Glomerular endothelial cell (primary cell): ENCODE measurements at places on chromosomes 16 and 17.
A peak's percentile ranks its signal among the peaks of the same experiment; 100 is the strongest.

DNA sequence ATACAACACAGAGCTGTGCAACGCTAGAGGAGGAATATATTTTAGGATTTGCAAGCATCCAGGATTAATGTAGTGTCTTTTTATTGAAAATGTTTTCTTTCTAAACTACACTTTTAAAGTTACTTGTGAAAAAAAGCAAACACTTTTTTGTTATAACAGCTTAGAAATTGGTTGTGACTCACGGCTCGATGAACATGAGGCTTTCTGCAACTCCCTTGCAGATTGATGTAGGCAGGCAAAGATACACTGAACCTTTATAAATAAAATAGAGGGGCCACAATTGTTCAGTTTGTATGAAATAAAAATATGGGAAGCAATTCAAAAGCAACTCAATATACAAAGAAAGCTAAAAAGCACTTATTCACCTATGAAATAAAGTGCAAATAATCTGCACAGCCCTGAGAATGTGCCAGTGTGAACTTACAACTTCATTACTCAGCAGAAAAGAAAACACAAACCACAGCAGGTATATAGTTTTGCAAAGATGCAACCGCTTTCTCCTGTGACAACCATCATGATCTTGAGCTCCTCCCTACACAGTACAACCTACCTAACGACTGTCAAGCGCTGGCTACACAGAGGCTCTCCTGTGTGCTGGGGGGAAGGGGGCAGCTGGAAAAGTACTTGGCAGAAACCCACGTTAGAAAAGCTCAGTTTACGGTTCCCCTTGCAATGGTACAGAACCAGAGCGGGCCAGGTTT is 948 bp downstream of the LUC7L start:
- DNase-seq, result no peak

DNA sequence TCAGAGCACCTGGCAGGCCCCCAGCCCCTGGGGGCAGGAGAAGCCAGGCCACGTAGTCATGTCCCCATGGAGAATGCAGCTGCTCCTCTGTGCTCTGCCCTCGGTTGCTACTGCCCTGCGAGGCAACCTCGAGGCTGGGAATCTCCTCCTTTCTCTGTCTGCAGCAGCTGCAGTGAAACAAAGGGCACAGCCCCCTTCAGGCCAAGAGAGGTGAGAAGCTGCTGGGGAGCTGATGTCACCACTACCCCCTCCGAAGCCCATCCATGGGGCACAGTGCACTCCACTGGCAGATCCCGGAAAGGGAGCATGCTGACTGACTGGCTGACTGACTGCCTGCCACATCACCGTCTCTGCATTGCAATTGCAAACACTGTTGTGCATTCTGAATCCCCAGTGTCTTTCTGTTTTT is 103.7 kb downstream of the GRIN2A start:
- DNase-seq, result no peak

DNA sequence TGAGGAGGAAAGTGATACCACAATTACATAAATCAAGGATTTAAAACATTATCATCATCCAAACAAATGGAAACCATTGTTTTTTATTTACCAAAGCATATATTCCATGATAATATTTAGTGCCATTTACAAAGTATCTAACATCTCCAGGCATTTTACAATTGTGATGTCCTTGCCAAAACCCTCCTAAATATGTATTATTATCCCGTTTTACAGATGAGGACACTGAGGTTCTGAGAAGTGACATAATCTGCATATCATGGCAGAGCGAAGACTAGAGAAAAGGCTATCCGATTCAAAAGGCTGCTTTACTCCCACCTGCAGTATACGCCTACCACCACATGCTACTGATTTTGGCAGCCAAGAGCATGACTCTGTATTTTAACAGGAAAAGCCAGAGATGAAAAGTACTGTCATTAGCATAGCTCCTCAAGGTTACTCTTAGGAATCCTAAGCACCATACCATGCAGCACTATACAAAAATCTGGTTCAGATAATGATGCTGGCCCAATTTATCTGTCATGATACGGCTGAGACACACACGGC is 301.4 kb downstream of the CA10 start:
- no peak for DNase-seq

DNA sequence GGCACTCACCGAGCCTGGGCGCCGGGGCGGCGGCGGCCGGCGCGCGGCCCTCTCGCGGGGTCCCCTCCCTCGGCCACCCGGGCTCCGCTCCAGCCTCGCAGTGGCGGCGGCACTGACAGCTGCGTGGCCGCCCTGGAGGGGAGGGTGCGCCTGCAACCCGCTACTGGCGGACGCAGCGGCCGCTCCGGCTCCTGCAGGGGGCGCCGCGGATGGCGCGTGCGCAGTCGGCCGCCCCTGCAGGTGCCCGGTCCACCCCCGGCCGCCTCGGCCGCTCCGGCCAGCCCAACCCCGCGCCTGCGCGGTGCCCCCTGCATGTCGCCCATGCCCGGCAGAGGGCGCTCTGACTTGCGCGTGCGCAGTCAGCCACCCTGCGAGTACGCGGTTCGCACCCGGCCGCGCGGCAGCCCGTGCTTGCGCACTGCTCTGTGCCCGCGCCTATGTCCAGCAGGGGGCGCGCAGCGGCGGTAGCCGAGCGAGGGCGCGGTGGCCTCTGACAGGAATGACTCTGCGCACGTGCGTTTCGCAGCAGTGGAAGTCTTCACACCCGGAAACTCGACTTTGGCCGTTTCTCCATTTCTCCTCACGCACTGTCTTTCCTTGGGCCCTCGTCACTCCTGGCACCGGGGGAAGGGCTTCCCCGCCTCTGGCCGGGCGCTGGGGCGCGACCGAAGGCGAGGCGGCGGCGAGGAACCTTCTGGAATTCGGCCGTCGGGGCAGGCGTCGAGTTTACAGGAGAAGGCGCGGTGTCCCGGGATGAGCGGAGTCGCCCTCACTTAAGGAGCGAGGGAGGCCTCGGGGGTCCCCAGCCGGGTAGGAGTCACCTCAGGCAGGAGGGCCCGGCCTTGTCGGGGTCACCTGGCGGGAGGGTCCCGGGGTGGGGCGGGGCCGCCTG is at the start of gene ABCA3:
TSS of gene ABCA3 (minus strand) at position 165 of the 892 bp plus-strand sequence. CDS start 14,262 bp downstream, outside the sequence.
- peak; percentile 14 for DNase-seq

DNA sequence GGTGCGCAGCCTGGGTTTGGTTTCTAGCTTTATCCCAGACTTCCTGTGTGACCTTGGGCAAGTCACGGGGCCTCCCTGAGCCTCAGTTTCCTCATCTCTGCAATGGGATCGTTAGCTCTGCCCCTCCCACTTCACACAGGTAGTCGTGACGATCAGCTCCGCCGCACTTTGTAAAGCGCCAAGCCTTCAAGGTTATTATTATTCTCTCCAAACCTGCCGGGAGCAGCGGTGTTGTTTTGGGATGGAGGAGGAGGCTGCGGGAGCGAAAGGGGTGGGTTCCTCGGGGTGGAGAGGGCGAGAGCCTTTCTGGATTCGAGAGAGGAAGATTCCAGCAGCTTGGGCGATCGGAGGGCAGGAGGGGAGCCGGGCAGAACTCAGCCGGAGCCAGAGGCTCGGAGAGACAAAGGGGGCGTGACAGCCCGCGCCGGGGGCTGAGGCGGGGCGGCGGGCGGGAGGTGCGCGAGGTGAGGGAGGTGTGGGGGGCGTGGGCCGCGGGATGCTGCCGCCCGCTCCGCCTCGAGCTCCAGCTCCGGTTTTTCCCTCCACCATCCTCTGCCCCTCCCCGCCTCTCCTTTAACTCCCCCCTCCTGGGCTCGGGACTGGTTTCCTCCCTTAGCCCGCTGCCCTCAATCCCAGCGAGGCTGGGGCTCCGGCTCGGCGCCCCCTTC is at the start of gene EFNB3:
TSS of gene EFNB3 (plus strand) at position 602 of the 668 bp plus-strand sequence. CDS start 397 bp downstream, outside the sequence.
- no peak for DNase-seq
